ENCODE measurements at places on chromosomes 5 and 9. TPM values are rescaled to one million over a fixed set of nuclear protein-coding genes. Genes with fewer than 3 reads are reported as not detected.

GRCh38 chr9:108813951-108814601 lies 41.7 kb downstream of the ACTL7B start:
- DNase-seq, result no peak

C9orf50 gene
- 0.12 TPM for polyA plus RNA-seq

DNA sequence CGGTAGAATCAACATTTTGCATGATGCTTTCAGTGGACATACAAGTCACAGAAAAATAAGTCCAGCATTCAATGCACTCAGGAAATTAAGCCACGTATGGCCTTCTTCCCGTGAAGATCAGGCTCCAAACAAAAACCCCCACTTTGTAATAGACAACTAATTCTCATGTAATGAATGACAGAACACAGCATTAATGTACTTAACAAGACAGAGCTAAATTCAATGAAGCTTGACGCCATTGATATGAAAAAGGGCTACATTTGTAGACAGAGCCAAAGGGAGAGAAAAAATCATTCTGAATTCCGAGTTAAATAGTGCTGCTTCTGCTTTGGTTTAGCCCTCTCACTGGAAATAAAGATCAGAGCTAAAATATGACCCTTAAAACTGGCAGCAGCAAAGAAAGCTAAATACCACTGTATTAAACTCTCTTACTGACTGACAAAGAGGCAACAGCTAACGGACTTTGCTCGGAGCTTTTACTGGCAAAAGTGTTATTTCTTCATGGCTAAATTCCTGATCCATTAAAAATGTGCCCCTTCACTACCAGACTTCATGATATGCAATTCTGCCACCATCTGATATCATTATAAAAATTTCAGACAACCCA lies 250.5 kb downstream of the BNC2 start:
- no peak for DNase-seq

EPB41L4B gene
- 0.38 TPM for polyA plus RNA-seq

GRCh38 chr5:161396171-161396570 lies 150.4 kb downstream of the GABRB2 start:
- DNase-seq, result no peak

GRCh38 chr9:114732823-114733222 lies 50.8 kb upstream of the TEX48 start:
- no peak for DNase-seq

PTRH1 gene
- polyA plus RNA-seq, result 17.5 TPM

DNA sequence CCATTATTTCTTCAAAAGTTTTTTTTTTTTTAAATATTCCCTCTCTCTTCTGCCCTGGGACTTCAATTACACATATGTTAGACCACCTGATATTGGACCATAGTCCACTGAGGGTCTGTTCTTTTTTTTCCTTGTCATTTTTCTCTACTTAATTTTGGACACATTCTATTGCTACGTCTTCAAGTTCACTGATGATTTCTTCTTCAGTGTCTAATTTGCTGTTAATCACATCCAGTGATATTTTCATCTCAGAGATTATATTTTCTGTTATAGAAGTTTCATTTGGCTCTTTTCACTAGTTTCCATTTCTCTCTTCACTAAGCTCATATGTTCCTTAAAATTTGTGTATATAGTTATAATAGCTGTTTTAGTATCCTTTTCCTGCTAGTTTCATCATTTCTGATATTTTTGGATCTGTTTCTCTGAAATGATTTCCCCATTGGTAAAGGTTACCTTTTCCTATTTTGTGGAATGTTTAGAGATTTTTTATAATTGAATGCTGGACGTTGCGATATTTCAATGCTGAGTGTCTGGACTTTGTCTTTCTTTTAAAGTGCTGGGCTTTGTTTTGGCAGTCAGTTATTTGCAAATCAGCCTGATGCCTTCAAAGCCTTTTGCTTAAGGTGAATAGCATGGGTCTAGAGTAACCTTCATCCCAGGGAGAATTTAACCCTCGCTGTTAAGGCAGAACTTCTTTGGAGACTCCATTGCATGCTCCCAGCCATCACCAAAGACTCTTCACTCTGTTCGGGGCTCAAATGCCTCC lies 111.8 kb downstream of the TTLL11 start:
- DNase-seq, result no peak

- DNase-seq, result no peak
Measured at GRCh38 chr5:9316733-9317132, 229.1 kb downstream of the SEMA5A start.

GTF3C4 gene
- 1.8 TPM for polyA plus RNA-seq

DNA sequence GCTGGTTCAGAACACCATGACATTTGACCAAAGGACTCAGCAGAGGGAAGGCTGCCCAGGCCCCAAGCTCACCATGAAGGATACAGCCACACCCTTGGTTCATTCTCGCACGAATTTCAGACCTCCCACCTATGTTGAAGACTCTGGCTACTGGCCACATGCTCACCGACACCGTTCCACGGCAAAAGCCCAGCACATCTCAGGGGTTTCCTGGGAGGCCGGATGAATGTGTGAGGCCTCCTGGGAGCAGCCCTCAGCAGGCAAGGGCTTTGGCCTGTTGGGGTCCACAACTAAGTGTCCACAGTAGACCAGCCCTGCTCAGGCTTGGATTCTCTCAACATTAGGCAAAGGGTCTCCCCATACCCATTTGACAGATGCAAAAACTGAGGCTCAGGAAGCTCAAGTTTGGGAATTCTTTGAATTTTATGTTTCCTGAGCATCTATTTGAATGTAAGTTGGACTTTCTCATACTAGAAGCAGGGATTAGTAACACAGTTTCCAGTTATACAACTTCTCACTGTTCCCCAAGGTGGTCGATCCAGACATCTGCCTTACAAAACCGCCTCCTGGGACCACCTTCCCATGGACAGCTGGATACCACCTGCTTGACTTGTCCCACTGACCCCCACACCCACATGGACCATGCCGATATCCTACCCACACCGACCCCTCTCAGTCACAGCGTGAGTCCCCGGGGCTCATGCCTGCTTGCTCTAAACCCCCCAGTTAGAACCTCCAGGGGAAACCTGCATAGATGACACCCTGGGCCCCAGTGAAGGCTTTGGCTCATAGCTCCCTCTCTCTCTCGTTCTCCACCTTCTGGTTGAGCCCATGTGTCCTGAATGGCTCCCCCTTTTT lies 27.9 kb downstream of the CCT5 start:
- no peak for DNase-seq

GRCh38 chr5:171846323-171846722 lies 60.7 kb downstream of the SMIM23 start:
- no peak for DNase-seq

FOXD4L6 gene
- polyA plus RNA-seq, result not detected

DNA sequence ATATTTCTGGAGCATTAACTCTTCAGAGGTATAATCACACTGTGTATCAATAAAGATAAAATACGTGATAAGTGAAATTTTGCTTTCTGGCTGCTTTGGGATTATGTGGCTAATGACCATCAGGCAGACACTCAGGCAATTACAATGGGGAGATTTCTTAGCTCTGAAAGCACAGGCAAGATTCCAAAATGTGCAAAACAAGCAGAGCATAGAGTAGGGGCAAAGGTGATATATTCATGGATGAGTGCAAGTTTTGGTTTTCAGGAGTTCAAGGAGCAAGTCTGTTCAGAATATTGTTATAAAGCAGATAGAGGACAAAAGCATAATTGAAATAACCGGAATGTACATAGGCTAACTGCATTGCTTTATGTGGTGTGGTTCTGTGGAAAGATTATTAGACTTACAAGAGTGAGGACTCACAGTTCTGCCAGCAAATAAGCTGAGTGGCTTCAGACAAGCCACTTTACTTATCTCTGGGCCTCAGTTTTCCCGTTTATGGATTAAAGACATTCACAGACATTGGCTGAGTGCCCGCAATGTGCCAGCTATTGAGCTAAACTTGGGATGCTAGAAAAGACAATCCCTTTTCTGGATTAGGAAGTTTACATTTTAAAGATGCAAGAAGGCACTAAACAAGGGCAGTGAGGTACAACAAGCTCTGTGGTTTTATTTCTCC lies 945.6 kb upstream of the ARRDC3 start:
- DNase-seq, result no peak

DNA sequence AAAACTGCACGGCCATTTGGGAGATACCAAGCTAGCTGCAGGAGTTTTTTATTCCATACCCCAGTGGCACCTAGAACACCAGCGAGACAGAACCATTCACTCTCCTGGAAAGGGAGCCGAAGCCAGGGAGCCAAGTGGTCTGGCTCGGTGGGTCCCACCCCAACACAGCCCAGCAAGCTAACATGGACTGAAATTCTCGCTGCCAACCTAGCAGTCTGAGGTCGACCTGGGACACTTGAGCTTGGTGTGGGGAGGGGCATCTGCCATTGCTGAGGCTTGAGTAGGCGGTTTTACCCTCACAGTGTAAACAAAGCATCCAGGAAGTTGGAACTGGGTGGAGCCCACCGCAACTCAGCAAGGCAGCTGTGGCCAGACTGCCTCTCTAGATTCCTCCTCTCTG lies 108.9 kb upstream of the CHD1 start:
- peak; percentile 88 for DNase-seq

DNA sequence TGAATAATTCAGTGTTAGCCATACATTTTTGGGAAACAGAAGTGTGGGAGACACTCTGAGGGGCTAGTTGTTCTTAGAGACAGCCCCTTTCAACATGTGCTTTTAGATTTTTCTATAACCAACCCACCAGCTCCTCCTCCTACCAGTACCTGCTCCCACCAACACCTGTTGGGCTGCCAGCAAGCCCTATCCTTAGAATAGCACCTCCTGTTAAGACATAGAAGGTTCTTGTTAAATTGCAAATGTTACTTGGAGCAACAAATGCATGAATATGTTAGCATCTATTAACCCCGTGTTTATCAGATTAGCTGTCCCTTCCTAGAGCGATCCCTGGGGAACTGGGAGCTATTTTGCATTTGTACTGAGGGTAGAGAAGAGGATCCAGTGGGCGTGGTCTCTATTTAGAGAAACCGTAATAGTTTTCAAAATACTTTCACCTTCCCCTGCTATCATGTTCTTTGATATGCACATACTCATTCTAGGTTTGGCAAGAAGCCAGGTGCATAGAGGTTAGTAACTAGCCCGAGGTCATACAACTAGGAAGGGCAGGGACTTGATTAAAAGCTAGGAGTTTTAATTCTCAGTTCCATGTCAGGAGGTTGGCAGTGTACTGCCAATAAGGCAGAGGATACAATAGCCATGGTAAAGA lies 334.4 kb downstream of the KCTD16 start:
- DNase-seq, result no peak

DNA sequence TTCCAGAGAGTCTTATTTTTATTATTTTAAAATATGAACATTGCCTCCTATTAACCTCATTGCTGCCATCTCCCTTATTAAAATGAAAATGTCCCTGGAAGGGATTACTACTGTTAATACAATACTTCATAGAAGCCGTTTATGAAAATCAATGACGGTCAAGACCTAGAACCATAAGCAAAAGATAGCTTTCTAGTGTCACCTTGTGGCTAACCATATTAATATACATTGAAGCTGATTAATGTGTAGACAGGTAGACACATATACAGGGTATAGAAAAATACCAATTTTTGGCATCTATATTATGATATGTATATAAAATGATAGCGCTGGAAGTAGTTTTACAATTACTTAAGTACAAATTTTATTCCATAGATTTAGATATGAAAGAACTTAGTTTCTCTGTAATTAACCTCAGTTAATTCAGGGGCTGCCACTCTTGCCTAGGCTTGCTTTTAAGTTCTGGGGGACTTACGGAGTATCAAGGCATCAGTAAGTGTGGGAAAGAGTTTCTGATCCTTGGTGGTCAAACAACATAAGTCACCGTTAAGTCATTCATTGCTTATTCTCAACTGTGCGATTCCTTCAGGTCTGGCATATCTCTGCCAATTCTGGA lies 2.5 kb upstream of the YTHDC2 start:
- no peak for DNase-seq

GRCh38 chr5:4995014-4995413 lies 145.1 kb upstream of the ADAMTS16 start:
- DNase-seq, result no peak

CENPK gene
- 9.0 TPM for polyA plus RNA-seq

DNA sequence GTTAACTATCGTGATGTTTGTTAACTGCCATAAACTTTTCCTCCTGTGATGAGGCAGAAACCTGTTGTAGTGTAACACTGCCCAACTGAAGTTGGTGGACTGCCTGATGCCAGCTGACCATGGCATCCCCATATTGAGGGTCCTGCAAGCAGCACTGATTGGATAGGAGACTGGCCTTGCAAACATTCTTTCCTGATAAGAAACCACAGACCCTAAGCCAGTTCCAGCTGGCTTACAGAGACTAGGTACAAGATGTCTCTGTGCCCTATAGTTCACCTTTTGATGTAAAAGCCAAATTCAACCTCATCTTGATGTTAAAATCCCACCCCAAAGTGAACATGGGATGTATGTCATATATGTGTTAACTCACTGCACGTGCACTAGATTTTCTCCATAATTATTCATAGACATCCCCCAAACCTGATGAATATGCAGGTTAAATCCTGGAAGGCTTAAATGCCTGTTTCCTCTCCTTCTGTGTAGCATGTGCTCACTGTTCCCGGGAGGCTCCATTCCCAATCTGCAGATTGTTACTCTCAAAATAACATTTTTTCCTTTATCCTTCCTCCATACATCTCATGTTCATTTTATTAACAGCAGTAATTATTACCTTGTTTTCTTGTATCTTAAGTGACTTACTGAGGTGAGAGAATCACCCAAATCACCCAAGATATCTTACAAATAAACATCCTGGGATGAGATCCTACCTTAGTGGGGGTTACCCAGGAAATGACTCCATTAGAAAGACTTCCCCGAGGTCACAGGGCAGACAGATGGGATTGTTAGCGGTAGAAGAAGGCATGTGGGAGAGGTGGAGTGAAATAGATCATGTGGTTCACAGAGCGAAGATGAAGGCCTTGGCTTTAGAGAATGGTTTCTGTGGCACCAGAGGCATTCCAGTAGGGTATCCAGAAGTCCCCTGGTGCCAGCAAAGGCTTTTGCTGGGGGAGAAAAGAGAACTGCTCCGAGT lies 566.7 kb downstream of the CCDC171 start:
- DNase-seq, result no peak

DNA sequence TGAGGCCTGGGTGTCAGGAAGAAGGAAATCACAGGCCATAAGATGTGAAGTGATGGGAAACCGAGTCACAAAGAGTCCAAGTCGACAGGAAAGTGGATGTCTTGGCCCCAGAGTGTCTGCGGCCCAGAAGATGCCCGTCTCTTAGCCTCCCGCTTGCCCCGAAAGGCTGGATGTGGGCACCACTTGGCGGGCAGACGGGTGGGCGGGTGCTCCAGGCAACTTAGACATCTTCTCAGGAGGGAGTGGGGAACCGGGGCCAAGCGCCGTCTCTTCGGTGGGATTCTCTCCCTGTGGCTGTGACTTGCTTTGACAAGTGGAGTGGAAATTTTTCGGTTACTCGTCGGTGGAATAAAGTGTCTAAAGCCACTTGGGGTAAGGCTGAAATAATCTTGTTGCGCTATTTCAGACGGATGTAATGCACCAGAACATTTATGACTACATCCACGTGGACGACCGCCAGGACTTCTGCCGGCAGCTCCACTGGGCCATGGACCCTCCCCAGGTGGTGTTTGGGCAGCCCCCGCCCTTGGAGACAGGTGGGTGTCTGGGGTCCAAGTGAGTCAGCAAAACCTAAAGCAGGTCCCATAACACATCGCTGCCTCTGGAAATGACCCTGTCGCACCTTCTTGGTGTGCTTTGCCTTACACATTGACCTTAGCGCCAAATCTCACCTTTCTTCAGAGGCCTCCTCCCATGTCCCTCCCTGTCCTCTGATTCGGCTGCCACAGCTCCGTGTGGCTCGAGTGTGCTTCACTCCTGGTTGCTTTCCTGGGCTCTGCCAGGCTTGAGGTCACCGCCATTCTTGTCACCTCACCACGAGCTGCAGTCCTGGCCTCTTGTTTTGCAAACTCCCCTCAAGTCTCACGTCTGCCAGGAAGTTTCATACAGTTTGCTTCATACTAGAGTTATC lies 20.4 kb upstream of the EXOC3 start:
- DNase-seq, result no peak

- DNase-seq, result no peak
Measured at GRCh38 chr9:28539434-28540070, 966.3 kb upstream of the C9orf72 start.

All from spleen (tissue), 13 donors.